ENCODE measurements at places on chromosomes 2 and 18.

- DNase-seq = no peak
Observed at GRCh38 chr2:64731746-64732145, 78.0 kb upstream of the SERTAD2 start.

DNA sequence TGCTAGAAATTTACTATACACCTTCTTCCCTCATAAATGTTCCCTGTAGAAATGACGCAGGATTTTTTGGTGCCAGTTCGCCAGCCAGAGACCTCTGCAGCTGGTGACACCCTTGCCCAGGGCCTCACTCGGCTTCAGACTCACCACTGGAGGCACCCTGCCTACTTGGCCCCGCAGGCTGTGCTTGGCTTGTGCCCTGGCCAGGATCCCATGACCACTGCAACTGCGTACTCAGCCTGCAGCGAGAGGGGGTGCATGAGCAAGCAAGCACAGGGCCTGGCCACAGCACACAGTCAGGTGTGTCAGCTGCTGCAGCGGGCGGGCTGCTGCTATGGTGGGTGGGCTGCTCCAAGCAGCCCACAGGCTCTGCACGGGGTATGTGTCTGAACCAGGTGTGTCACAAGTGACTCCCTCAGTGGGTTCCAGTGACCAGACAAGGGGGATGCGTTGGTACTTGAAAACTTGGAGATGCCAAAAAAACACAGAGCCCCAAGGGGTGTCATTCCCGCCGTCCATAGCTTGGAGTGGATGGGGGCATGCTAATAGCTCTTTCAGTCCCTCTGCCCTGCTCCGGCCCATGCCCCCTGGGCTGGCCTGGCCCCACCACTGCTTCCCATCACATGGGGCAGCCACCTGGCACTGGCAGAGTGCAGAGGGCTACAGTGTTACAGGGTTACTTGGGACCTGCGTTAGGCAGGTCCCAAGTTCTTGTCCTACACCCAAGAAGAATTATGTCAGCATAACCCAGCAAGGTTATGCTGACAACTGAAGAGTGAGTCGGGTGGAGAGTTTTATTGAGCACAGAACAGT is 46.6 kb upstream of the TANC1 start:
- DNase-seq = no peak

DNA sequence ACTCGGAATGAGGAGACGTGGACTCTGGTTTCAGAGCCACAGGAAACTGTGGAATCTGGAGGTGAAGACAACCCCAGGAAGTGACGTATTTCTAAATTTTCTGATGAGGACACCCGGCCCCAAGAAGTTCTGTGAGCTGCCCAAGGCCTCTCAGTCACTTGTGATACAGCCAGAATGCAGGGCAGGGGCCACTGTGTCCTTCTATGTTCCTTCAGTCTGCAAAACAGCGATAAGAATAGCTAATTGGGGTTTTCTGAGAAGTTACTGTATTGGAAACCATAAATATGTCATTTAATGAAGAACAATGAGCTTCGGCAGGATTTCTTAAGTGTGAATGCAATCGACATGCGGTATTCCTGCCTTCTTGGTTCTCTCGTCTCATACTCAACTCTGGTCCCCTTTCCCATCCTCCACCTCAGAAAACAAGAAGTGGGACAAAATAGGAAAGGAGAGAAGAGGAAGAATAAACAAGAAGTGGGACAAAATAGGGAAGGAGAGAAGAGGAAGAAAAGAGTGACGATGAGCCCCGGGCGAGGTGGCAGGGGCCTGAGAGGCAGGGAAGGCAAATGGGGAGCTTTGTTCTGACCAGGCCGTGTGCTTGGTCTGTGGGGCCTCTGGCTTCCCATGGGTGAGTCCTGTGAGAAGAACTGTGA is 282.0 kb upstream of the REV1 start:
- DNase-seq = no peak

GRCh38 chr2:217599906-217600305 is 402.9 kb downstream of the TNS1 start:
- DNase-seq = no peak

DNA sequence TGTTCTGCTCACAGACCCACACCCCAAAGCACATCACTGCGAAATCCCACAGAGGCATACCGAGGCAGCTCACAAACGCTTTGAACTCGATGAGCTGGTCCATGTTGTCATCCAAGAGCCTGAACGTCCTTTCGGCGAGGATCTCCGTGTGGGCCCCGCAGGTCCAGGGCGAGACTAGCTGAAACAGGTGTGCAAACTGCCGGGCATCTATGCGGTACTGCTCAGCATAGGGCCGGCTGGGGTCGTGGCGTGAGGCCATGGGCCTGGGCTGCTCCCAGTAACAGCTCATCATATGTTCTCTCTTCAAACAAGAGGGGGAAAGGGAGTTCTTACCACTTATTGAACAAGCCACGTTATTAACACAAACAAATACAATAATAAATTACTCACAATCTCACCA is 20.1 kb downstream of the RPL31 start:
- no peak for DNase-seq

DNA sequence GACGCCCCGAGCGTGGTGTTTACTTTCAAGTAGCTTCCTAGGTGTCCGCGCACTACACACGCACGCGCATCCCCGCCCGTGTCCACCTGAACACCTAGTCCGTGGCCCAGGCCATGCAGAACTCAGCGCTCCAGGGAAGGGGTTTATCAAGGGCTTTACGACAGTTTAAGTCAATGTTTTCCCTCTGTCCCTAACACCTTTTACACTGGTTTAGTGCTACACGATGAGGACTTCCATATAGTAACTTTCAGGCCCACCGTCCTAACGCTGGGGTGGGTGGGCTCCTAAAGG is 1.4 kb upstream of the BCL2 start:
- DNase-seq = no peak

- no peak for DNase-seq
Observed at GRCh38 chr2:174792309-174793025, 28.2 kb upstream of the CHRNA1 start.
